Dermis lymphatic vessel endothelial cell (primary cell): ENCODE measurements at places on chromosomes 6 and 20. TPM values are rescaled to one million over a fixed set of nuclear protein-coding genes. Genes with fewer than 3 reads are reported as not detected.

Gene CTAGE9
- not detected in 2 replicates for total RNA-seq

Gene FOXQ1
- not detected in 2 replicates for total RNA-seq

Gene CD164
- total RNA-seq, result 139 and 173 TPM in 2 replicates

Gene PPP1R3G
- 0.52 and 1.7 TPM in 2 replicates for total RNA-seq
